Activated effector memory CD4-positive, alpha-beta T cell treated with Interleukin-2 at 50 U/mL for 16 hours (primary cell): ENCODE measurements at places on chromosomes 4 and X.

- DNase-seq, result no peak
These were observed 1402.4 kb downstream of the FAM133A start for GRCh38 chrX:95076449-95076848.

GRCh38 chrX:18377796-18378195 is 23.3 kb upstream of the SCML2 start:
- no peak for DNase-seq

- DNase-seq, result no peak
These were observed 1532.0 kb downstream of the PCDH18 start for GRCh38 chr4:136000246-136000645.

GRCh38 chrX:134684956-134685355 is 26.7 kb upstream of the PLAC1 start:
- DNase-seq, result no peak

DNA sequence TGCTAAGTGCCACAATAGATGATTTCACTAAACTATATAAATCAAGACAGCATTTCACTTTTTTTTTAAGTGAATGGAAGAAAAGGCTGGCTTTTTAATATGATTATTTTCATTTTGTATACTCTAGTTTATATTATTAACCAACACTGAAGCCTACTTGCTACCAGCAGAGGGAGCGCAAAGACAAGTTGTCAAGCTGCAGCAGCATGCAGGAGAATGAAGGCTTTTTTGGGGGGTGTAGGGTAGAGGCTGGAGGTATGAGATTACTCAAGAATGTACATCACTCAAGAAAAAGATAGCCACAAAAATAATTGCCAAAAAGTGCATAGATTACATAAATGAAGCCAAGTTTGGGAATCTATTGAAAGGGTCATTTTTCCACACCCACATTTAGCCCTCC is 519.5 kb downstream of the FGF13 start:
- no peak for DNase-seq

GRCh38 chr4:11549525-11549924 is 120.8 kb upstream of the HS3ST1 start:
- no peak for DNase-seq

DNA sequence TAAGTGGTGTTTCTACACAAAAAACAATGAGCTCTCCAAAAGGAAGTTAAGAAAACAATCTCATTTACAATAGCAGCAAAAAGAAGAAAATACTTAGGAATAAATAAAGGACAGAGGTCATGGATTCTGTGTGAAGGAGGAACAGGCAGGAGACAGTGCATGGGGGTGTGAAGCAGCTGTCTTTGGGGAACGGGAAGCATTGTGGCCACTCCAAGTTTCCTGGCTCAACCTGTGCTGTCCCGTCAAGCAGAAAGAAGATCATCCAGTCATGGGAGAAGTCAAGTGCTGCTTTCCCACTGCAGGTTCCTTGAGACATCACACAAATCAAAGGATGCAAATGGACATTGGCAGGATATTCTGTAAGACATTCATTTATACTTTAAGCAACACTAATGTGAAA is 66.1 kb upstream of the MAML3 start:
- no peak for DNase-seq
